Activated CD8-positive, alpha-beta T cell treated with anti-CD3 and anti-CD28 coated beads for 36 hours (primary cell): ENCODE measurements at places on chromosomes 11 and 22.

GRCh38 chr11:61484541-61484940 is 24.0 kb upstream of the LRRC10B start:
- no peak for DNase-seq

- DNase-seq, result no peak
Measured at GRCh38 chr11:121473064-121473777, 20.5 kb upstream of the SORL1-AS1 start.

DNA sequence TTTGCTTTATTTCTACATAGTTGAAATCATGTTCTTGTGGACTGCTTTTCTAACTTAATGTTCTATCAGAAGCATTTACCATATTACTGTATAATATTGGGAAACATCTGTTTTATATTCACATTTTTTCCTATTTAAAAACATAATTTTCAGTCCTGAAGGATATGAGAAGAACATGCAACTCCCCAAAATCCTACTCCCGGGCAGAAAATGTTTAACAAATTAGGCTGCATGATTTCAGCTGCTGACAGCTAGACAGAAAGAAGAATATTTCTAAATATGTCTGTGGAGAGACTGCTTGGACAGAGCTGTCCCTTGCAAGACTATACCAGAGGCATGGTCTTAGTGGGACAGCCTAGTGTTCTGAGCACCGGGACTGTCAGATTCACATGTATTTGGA is 15.7 kb upstream of the AMPD3 start:
- DNase-seq, result no peak

DNA sequence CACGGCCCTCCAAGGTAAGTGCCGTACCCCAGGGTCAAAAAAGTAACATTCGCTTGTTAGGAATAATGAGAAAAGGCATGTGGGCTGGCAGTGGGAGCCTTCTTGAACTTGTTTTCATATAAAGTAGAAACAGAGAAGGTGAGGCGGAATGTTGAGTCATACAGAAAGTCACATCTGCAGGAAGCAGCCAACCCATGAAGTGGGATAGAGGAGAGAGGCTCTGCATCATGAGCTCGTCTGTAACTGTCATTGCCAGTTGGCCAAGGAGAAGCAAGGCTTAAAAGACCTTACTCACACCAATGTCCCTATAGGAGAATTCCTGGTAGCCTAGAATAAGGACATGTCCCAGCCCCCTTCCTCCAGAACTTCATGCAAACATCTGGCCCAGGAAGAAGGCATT is 253.3 kb downstream of the BUD13 start:
- DNase-seq, result no peak

- peak; percentile 66 for DNase-seq
Measured at GRCh38 chr11:96014217-96014616, 90.3 kb upstream of the MTMR2 start.

- DNase-seq, result no peak
Measured at GRCh38 chr11:108009497-108010370, 1.0 kb downstream of the CUL5 start.

DNA sequence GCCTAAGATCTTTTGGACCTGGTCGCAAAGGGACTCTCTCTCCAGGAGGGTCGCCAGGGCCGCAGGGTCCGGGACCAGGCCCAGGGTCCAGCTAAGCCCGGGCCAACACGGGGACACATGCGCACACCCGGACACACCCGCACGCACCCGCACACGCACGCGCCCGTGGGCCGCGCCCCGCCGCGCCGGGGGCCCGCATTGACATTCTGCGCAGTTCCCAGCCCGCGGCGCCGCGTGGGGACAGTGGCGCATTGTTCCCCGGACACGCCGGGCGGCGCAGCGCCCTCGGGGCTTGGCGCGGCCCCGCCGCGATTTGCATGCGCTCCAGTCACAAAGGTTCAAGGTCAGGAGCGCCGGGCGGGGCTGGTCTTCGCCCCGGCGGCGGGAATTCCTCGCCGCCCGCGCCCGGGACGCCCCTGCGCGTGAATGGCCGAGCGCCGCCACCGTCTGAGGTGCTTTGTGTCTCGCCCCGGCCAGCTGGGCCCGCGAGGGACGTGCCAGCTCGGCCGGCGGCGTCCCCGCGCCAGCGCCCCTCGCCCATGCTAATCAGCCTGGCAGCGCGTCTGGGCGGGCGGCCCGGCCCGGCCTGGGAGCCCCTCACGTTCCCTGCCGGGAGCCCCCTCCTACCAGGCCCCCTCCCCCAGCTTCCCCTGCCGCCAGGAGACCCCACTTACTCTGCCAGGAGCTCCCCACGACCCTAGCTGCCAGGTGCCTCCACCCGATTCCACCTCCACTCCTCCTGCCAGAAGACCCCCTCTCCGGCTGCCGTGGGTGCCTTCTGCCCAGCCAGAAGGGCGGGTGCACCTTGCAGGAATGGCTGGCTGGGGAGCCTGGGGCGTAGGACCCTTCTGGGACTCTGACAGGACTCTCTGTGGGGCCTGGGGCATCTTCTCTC is 50.5 kb upstream of the WNT7B start:
- no peak for DNase-seq

DNA sequence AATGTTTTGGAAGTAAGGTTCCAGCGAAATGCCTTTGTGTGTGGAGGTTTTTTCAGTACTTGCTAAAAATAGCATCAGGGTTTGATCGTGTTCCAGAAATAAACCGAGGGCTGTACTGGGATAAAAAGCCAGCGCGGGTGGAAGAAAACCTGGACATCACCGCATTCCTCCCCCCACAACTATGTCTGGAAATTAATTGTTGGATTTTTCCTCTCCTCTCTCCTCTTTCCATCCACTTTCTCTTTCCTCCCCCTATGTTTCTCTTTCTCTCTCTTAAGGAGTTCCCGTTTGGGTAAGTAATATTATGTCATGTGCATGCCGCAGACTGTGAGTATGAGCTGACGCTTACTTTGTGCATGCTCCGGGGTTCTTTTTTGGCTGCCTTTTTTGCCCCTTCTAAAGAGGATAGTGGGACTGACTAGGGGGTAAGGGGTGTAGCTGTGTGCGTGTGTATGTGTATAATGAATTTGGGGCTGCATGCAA is 104.2 kb upstream of the HSD17B12 start:
- no peak for DNase-seq

DNA sequence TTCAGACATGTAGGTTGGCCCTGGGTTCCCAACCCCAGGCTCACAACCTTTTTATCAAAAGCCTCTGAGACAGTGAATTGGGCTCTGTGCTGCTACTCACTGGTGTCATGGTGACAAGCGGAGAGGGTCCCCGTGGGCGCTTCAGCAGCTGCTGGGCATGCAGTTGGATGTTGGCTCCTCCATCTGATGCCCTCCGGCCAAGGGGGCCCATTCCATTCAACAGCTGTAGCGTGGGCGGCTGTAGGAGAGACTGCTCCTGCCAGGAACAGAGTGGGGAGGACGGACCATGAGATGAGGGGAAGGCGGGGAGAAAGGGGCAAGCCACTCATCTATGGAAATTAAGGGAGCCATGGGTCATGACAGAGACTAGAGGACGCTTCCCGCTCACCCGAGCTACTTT is 36.0 kb upstream of the APOA1 start:
- no peak for DNase-seq

- DNase-seq, result no peak
Measured at GRCh38 chr11:94862926-94863880, 95.0 kb downstream of the AMOTL1 start.

GRCh38 chr11:86245369-86246292 is 1.1 kb downstream of the EED start:
- DNase-seq, result peak; percentile 53

DNA sequence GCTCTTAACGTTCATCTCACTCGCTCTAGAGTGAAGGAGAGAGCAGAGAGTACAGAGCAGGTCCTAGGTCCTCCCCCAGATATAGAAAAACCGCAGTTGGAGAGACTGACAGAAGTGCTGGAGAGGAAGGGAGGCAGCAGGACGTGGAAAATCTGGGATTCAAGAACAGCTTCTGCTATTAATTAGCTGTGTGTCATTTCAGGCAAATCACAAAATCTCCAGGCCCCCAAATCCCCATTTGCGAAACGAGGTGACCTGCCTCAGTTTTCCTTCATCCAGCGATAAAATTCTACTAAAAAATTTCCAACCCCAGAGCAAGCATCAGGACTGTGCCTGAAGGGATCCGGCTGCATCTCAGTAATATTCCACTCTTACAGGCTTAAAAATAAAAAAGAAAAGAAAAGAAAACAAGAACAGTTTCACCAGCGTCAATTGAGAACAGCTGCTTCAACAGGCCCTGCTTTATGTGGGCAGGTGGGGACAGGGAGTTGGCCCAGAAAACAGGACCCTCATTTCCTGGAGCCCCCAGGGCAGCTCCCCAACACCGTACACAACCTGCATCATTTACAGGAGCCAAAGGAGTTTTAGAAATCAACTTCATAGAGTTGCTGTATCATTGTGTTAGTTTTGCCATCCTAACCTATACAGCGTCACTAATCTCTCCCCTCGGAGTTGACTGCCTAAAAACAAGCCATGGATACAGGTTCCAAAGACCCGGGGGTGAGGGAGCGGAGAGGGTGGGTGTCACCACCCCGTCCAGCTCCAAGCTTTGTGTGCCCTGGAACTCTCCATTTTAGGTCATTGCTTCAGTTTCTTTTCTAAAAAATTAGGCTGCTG is 2.3 kb upstream of the MALAT1 start:
- no peak for DNase-seq

DNA sequence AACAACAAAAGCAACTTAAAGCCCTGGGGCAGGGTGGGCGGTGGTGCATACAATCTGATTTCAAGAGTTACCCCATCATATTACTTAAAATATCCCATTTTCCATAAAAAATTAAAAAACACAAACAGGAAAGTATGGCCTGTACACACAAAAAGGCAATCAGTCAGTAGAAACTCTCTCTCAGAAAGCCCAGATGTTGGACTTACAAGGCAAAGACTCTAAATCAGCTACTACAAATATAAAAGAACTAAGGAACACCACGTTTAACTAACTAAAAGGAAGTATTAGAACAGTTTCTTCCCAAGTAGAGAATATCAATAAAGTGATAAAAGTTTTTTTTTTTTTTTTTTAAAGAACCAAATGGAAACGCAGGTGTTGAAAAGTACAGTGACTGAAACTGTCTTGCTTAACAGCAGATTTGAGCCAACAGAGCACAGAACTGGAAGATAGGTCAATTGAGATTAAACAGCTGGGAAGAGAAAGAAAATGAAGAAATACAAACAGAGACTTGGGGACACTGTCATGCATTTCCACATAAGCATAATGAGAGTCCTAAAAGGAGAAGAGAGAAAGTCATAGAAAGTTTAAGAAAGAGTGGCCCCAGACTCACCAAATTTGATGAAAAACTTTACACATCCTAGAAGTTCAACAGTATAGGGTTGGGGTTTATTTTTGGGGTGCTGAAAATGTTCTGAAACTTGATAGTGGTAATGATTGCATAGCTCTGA is 8.6 kb downstream of the SC5D start:
- DNase-seq, result no peak

GRCh38 chr11:116166573-116167465 is 606.0 kb downstream of the BUD13 start:
- no peak for DNase-seq
